ENCODE measurements at places on chromosomes 3 and 15. TPM values are rescaled to one million over a fixed set of nuclear protein-coding genes. Genes with fewer than 3 reads are reported as not detected.

Gene RBP2
- total RNA-seq: not detected

DNA sequence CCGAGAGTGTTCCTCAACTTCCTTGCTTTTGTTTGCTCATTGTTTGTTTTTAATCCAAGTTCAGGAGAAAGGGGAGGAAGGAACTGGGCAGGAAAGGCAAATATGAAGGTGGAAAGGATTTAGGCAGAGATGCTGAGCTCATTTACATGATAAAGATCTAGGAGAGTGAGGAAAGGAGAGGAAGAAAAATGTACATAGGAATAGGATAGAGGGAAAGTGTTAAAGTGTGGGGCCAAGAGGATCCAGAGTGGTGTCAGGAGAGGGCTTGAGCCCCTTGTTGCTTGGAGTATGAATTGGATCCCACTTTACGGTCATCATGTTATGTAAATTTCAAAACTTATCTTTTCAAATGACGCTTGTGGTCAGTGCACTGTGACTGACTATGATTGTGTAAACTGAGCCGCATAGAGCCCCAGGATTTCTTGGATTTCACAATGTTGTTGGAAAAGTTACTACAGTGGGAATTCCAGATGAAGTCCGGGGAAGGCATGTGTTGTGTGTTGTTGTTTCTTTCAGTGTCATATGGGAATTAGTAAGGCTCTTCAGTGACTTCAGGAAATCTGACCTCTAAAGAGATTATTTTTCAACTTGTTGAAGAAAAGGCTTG is 15.0 kb upstream of the PLD1 start:
- H3K27me3 ChIP-seq: no peaks in the 10 kb centered on the region
- H3K27ac ChIP-seq: no peak overlapping the region
- no peaks in the 10 kb centered on the region for H3K36me3 ChIP-seq
- DNase-seq: no peak
- no peaks in the 10 kb centered on the region for H3K4me1 ChIP-seq
- H3K4me3 ChIP-seq: no peak overlapping the region

- no peaks in the 10 kb centered on the region for H3K27me3 ChIP-seq
- no peaks in the 10 kb centered on the region for H3K36me3 ChIP-seq
Measured at GRCh38 chr15:93217343-93217742, 128.3 kb upstream of the RGMA start.

DNA sequence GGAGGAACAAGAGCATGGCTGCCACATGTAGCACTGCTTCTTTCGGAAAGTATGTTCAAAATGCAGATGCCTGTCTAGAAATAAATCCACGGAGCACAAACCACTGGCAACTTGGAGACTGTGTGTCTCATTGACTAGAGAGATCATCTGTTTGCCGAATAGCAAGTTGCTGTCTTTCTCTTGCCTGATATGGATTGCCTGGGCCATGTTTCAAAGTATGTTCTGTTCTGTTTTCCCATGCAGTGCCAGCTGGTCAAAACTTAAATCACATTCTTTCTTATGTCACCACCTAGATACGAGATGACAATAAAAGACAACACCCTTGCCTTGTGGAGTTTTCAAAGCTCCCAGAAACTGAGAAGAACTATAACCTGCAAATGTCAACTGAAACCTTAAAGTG is 318.9 kb downstream of the RYR3 start:
- H3K4me1 ChIP-seq: no peaks in the 10 kb centered on the region
- DNase-seq: no peak
- H3K27ac ChIP-seq: no peak overlapping the region
- no peak overlapping the region for H3K4me3 ChIP-seq
- no peaks in the 10 kb centered on the region for H3K36me3 ChIP-seq
